ENCODE measurements at places on chromosomes 1 and 21. TPM values are rescaled to one million over a fixed set of nuclear protein-coding genes. Genes with fewer than 3 reads are reported as not detected.

- H3K4me1 ChIP-seq = peaks cover 17% of the 10 kb centered on the region
- no peaks in the 10 kb centered on the region for H3K36me3 ChIP-seq
- H3K27ac ChIP-seq = no peak overlapping the region
- no peak overlapping the region for H3K4me3 ChIP-seq
- DNase-seq = no peak
Observed at GRCh38 chr1:37453647-37454046, 20.7 kb upstream of the ZC3H12A start.

The RAB3B gene
- 0.02 TPM for total RNA-seq

DNA sequence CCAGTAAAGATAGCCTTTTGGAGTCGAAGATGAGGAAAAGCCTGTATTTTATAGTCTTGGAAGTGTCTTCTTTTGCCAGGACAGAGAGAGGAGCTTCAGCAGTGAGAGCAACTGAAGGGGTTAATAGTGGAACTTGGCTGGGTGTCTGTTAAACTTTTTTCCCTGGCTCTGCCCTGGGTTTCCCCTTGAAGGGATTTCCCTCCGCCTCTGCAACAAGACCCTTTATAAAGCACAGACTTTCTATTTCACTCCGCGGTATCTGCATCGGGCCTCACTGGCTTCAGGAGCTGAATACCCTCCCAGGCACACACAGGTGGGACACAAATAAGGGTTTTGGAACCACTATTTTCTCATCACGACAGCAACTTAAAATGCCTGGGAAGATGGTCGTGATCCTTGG is at the start of gene VCAM1:
Gene VCAM1 (plus strand): TSS at position 253 of the 400 bp plus-strand sequence. CDS start 119 bp downstream, at position 372.
- no peaks in the 10 kb centered on the region for H3K36me3 ChIP-seq
- no peak within 1 kb of the TSS for H3K4me3 ChIP-seq
- H3K4me1 ChIP-seq = no peaks in the 10 kb centered on the region
- no peak for DNase-seq

The MATN1 gene
- 3.2 TPM for total RNA-seq

DNA sequence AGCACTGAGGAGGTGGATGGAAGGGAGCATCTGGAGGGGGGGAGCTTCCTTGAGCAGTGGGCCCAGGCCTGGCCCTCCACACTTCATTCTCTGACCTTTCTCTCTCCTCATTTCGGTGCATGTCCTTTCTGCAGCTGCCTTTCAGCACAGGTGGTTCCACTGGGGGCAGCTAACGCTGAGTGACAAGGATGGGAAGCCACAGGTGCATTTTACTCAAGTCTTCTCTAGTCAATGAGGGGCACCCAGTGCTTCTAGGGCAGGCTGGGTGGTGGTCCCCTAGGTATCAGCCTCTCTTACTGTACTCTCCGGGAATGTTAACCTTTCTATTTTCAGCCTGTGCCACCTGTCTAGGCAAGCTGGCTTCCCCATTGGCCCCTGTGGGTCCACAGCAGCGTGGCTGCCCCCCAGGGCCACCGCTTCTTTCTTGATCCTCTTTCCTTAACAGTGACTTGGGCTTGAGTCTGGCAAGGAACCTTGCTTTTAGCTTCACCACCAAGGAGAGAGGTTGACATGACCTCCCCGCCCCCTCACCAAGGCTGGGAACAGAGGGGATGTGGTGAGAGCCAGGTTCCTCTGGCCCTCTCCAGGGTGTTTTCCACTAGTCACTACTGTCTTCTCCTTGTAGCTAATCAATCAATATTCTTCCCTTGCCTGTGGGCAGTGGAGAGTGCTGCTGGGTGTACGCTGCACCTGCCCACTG is 43.2 kb downstream of the YARS1 start:
- H3K4me3 ChIP-seq = no peak overlapping the region
- H3K4me1 ChIP-seq = no peaks in the 10 kb centered on the region
- DNase-seq = no peak

The TNFSF4 gene
- 1.5 TPM for total RNA-seq
